ENCODE measurements at places on chromosomes 3 and 15.

DNA sequence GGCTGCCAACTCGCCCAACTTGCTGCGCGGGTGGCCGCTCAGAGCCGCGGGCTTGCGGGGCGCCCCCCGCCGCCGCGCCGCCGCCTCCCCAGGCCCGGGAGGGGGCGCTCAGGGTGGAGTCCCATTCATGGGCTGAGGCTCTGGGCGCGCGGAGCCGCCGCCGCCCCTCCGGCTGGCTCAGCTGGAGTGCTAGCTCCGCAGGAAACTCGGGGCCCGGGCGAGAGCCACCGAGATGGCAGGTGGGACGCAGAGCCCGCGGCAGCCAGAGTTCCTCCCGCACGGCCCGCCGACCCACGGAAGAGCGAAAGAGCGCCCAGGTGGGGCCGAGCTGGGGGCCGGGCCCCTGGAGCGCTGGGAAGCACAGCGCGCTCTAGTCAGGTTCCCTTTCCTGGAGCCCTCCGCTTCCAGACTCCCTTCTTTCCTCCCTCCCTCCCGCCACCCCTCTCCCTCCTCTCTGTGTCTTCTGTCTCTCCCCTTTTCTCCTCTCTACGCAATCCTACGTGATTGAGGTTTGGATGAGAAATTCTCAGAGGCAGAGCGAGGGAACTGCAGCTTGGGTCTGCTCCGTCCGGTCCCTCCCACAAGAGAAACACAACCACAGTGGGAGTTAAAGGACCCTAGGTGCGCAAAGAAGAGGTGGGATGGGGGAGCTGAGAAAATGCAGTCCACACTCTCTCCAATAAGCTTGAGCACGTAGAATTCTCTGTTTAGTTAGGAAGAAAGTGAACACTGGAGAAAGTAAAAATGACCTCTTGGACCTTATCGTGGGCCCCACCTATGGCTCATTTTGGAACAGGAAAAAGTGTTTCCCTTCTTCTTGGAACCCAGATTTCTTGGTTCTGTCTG, 317.3 kb downstream of the FGF12 start:
- DNase-seq: peak; percentile 4

DNA sequence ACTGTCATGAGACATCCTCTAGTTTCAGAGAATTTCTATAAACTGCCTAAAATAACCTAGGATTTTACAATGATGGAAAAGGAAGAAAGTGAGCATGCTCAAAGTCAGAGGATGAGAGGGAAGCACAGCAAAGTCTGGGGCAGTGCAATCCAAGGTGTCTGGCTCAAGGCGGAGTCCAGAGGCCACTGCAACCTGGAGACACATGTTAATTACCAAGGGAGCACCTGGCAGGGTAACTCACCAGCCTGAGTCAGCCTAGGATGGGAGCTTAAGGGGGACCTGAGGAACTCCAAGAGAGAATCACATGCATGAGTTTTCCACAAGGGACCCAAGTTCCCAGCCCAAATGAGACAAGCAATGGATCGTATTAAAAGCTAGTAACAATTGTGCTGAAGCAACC, 49.8 kb downstream of the PLD1 start:
- no peak for DNase-seq

- DNase-seq: no peak
Observed at GRCh38 chr3:63565220-63565619, 87.3 kb upstream of the SNTN start.

DNA sequence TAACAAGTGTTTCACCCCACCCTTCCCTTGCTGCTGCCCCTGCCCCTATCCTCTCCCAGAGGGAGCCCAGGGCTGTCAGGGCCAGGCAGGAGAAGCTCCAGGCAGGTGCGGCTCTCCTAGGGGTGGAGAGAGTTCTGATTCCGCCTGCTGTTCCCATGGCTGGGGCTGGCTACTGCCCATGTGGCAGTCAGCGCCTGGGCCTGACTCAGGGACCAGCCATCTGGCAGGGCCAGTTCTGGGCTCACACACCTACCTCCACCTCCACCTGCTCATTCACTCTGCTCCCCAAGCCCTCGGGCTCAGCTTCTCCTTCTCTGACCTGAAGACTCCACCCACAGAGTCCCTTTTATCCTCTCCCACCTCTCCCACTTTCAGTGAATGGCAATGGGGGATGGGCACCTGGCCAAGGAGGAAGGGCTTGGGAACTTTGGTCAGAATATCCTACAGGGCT, 23.4 kb downstream of the AMOTL2 start:
- no peak for DNase-seq

DNA sequence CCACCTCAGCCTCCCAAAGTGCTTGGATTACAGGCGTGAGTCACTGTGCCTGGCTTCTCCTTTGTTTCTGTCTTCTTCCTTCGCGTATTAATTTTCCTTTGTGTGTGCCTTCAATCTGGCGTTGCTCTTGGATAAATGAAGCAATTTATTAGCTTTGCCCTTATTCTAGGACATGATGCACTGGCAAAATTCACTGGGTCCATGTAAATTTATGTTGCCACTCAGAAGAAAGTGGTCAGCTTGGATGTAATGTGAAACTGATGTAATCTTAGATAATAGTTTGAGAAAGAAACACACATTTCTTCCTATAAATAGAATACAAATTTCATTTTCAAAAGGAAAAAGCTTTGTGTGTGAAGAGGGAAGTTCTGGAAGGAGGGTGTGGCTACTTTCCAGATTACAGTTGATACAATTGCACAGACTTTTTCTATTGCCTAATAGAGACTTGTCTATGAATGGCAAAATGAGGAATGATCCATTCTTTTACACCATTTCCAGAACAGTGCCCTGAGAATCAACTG, 23.3 kb upstream of the ATP1B3 start:
- DNase-seq: no peak

DNA sequence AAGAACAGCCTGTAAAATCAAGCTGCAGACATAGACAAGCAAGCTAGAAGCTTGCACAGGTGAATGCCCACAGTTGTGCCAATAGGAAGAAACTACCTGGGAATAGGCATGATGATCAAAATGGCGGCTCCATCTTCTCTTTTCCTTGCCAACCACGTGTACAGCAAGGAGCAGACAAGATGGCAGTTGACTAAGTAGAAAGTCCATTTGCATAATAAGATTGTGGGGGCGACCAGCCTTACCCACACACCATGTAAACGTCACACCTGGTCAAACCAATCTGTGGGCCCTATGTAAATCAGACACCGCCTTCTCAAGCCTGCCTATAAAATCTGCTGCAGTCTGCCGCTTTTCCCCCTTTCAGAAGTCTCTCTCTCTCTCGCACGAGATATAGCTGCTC, 25.1 kb upstream of the ANKRD34C start:
- no peak for DNase-seq

DNA sequence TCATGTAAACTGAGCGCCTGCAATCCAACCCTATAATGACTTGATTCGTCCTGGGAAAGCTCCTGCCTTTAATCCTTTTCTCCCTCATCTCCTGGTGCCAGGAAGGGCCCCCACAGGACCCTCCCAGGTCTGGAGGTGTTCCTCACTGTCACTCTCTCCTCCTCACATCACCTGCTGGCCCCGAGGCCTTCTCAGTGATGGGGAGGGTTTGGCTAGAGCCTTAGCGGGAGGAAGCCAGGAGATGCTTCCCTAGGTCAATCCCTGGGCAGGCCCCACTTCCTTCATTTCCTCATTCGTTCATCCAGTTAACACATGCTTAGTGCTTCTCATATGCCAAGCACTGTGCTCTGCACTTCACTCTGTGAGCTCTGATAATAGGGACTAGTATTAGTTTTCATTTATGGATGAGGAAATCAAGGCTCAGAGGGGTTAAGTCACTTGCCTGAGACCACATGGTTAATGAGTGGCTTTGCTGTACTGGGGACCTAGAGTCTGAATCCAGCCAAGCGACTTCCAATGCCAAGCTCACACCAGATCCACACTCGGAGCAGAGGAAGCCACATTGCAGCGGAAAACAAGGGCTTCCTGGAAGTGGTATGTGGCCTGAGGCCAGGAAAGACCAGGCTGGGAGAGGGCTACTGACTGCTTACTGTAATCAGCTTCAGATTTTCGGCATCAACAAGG, 50.3 kb upstream of the CHRNB4 start:
- no peak for DNase-seq

GRCh38 chr3:178540184-178540583, 3.9 kb downstream of the KCNMB2 start:
- no peak for DNase-seq

DNA sequence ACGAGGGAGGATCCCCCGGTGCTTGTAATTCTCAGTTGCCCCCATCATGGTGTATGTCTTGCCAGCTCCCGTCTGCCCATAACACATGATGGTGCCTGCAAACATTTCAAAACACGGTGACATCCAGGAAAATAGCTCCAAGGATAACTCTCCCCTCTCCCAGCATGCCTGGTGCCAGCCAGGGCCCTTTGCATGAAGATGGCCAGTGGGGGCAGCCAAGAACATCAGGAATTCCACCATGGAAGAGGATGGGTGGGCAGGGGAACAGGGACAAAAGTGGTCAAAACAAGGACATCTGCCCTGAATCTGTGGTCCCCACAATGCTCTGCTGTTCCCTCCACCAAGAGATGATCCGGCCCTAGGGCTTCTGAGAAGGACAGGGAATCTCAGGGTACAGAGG, 9.0 kb downstream of the KIF9 start:
- DNase-seq: no peak

GRCh38 chr3:57331078-57331610, 38.7 kb upstream of the ASB14 start:
- no peak for DNase-seq

- no peak for DNase-seq
Observed at GRCh38 chr3:79976466-79976865, 208.7 kb upstream of the ROBO1 start.

- DNase-seq: no peak
Observed at GRCh38 chr3:4828279-4829030, 150.8 kb upstream of the BHLHE40 start.

DNA sequence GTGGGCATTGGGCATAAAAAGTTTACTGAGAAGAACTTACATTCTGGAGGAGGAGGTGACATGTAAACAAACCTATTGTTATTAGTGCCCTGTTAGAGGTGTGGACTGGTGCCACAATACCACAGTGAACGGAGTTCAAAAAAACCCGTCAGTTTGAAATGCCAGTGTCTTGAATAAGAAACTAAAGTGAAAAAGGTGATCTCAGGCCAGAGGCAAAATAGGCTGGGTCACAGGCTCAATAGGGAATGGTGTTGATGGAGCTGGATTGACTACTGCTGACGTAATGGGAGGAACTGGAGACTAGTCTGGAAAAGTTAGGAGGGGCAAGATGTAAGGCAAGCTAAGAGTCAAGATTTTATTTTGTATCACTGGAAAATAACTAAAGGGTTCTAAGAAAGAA, 1.6 kb upstream of the DCBLD2 start:
- no peak for DNase-seq

- DNase-seq: no peak
Observed at GRCh38 chr15:50676799-50677483, 9.7 kb downstream of the TRPM7 start.

- DNase-seq: no peak
Observed at GRCh38 chr3:18609187-18609586, 184.0 kb upstream of the SATB1 start.

DNA sequence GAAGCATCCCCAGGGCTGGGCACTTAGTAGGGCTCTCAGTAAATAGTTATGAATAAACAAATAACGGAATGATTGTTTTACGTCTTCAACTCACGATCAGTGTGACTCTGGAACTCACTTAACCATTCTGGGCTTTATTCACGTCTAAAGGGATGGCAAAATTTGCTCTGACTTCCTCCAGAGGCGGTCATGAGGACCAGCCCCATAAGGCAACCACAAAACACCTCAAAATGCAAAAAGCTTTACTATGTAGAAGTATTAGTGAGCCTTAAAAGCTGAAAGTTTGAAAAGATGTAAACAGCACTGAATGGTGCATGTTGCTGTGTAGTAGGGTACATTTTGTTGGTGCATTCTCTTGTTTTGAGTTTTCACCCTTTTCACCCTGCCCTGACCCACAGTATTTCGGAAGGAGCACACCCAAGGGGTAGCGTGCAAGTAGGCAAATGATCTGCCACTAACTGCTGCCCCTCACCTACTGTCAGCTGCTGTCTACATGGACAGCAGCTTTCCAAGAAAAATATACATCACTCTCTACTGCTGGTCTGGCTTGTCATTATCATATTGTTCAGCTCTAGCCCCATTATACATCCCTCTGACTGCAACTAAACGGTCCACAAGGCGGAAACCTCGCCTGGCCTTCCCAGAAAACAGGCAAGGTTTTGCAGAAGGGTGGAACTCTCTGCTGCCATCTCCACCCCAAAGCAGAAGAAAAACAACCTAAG, 308.5 kb upstream of the PROK2 start:
- no peak for DNase-seq

DNA sequence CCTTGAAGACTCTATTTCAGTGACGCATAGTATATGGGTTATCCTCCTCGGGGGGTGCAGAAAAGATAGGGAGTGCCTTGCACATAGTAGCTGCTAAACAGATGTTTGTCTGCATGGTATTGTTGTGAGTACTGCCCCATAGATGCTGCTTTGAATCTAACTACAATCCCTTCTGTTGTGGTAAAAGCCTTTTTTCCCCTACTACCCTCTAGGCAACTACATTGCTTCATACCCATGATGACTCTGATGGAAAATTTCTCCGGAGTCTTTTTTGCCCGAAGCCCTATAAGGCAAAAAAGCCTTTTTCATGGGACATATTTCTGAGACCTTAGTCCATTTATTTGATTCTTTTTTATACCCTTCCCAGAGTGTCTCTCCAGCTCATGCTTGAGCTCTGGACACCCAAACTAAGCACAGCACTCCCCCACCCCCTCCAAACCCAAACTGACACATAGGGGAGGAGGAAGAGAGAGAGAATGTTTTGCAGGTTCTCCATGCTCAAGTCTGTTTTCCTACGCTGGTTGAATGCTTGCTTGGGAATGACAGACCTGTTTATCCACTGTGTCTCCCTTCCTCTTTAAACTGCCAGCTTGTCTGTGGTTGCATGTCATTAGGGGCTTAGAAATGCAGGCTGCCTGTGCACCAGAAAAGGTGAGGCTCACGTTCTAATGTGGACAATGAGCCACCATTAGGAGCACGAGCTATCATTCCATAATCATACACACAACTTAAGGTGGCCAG, 52.9 kb downstream of the LRTM1 start:
- no peak for DNase-seq

DNA sequence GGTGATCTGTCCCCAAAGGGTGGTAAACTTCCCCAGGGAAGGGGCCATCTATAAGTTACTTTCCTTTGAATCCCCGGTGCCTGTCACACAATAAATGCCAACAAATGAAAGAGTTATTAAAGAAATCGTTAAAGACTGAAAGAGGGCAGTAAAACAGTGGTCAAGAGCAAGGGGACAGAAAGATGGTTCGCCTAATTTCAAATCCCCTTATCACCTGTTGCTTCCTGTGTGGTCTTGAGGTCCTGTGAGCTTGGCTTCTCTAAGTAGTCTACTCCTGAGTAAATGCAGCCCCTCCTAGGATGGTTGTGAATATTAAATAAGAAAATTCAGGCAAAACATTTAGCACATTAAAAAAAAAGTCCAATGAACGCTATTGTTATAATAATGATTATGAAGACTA, 225.7 kb upstream of the ADAMTS9 start:
- DNase-seq: no peak

DNA sequence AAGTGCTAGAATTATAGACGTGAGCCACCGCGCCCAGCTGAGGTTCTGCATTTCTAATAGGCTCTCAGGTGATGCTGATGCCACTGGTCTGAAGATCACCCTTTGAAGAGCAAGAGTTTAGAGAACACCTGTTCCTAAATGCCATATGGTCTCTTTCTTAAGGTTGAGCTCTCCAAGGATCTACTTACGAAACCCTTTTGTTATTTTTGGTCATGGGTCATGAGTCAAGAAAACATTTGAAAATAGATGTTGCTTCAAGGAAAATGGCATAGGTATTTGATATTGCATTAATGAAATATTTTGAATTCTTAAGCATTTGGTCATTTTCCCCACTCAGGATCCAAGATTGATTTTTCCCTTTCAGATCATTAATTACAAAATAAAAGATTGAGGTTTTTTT, 74.7 kb upstream of the SOX2 start:
- DNase-seq: no peak
